ENCODE measurements at places on chromosomes 12 and 14. TPM values are rescaled to one million over a fixed set of nuclear protein-coding genes. Genes with fewer than 3 reads are reported as not detected.

The FGF23 gene
- not detected for total RNA-seq

GRCh38 chr14:58270628-58271027 lies 26.0 kb downstream of the PSMA3 start:
- no peak for DNase-seq

GRCh38 chr14:44910821-44911220 lies 50.9 kb downstream of the KLHL28 start:
- DNase-seq: no peak

The DCTN2 gene
- 117 TPM for total RNA-seq

GRCh38 chr12:43912859-43913258 lies 77.0 kb downstream of the TMEM117 start:
- no peak for DNase-seq
